Inflammatory macrophage (primary cell): ENCODE measurements at places on chromosomes 6 and 20.

DNA sequence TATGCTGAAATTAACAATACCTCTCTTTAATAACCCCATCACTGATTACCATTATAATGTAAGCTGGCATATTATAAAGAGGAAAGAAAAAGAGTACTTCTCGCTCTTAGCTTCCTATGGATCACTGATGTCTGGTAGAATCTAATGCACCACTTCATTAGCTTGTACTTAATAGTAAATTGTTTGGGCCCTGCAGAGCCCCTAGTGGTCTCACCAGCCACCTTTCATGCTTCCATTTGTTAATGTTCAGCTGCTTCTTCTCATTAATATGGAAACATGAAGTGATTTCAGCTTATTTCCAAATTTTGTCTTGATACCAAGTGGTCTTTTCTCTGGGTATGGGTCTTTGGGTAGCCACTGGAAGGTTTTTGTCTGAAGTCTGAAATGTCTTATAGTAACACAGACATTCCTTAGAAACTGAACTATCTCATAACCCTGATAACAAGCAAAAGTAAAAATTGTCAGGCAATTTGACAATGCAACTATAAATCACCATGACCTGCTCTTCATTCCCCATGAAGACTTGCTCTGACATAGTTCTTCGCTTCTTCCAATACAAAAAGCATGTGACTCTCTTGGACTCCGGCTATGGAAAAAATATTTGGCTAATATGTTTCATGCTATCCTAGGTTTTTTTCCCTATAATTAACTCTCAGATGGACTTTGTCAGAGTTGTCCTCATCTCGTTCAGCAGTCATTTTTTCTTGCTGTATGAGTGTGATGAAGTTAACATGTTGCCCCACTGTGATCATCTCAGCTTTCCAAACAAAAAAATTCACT is 395.8 kb upstream of the MARCKS start:
- no peak for DNase-seq

DNA sequence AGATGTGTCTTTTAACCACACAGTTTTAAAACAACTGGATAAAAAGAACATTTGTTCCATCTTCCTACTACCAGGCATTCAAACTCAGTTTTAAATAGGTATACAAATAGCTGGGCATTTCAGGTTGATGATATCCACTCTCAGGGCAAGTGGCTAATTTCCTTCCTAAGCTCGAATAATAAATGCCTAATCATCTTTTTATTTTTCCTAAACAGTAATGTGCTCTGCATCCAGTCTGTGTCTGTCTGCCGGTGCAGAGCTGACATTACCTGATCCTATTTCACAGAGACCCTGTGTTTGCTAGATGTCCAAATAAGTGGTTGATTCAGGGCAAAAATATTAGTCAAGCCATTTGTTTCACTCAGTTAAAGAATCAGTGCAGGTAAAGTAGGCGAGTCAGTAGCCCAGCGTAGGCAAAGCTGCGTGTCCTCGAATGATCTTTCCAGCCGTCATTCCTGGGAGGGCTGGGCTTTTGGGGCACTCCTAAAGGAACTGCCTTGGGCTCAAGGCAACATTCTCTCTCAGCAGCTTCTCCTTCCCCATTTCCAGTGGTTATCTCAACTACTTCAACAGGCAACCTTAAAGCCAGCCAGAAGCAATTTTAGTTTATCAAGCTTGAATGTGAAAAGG is 74.2 kb upstream of the BMP2 start:
- DNase-seq: no peak

DNA sequence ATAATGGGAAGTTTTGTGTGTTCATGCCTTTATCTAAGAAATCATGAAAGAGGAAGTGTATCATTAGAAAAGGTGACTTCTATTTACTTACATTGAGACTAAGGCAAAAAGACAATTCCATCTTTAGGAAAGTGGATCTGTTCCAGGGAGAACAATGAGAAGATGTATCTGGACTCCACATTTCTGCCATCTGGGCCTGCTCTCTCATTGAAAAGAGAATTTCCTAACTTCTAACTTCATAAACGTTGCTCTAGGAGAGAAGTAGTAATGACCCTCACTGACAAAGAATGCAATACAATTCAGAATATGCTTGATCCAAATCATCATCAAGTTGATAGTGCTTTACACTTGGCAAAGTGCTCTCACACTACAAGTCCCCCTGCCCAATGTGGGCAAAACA is 294.2 kb downstream of the OGFRL1 start:
- no peak for DNase-seq

DNA sequence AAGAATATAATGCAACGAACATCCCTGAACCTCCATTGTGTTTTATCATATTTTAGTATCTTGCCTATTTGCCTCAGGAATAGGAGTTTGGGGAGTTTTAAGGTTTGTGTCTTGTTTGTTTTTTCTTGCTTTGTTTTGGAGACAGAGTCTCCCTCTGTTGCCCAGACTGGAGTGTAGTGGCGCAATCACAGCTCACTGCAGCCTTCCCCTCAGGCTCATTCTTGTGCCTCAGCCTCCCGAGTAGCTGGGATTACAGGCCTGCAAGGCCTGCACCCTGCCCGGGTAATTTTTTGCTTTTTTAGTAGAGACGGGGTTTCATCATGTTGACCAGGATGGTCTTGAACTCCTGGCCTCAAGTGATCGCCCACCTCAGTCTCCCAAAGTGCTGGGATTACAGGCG is 63.3 kb upstream of the CARMIL1 start:
- DNase-seq: no peak

DNA sequence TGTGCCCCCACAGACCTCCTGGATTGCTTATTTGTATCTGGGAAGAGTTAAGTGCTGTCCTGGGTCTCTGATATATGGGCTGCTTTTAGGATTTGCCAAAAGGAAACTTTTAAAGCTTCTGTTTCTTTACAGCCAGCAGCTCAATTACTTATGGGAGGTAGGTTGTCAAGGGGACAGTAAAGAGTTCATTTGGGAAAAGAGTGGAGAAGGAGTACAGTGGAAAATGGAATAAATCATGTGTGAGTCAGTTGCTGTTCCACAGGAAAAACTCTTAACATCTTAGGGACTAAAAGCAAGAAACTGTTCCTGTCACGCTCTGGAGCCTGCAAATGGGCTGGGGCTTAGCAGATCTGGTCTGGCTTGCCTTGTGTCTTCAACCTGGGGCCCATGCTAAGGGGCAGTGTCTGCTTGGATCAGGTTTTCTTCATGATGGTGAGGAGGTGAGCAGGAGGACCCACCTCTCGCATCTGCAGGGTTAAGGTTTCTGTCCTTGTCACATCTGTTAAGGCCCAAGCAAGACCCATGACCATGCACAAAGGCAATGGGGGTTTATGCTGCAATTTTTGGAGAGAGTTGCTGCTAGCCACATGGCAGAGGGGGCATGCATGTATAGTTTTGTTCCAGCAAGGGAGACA is 8.7 kb upstream of the CST1 start:
- DNase-seq: no peak

DNA sequence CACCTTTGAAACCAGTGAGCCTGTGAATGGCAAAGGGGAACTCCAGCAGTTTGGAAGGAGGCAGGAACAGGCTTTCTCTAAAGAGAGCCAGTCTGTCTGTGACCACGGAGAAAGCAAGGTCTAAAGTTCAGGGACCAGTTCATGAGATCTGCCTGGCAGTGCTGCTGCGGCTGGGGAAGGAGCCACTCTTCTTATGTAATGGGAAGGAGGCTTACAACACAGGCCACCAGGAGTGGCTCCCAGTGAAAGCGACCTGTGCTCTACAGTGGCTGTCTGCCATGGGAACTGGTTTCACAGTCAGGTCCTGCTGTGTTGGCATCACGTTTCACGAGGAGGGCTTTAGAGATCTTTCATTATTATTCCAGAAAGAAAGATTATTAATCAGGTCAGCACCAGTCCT is 291.9 kb upstream of the PRDM1 start:
- DNase-seq: peak; percentile 87

DNA sequence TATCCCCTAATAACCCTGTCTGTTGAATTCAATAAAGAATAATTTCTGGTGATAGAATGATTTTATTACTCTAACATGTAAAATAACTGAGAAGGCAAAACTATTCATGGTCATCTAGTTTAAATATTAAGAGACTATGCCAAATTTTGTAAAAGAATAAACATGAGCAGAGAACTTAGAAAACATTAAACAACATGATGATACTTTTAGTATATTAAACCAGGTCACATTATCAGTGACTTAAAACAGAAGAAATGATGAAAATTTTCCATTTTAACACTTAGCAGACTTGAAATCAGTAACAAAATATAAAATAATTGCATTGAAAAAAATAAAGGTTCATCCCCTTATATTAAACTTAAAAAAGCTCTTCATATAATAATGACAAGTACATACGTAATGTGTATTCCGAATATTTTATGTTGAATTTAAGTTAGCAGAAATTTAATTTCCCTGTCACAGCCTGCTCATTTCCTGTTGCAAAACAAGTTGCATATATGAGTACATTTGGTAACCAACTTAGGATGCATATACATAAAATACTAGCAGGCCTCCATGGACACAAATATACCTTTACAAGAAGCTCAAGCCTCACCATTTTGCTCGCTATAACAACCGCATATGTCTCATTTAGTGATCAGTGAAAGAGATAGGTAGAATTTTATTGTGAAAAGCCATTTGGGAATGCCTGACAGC is 40.6 kb downstream of the DTNBP1 start:
- peak; percentile 51 for DNase-seq

DNA sequence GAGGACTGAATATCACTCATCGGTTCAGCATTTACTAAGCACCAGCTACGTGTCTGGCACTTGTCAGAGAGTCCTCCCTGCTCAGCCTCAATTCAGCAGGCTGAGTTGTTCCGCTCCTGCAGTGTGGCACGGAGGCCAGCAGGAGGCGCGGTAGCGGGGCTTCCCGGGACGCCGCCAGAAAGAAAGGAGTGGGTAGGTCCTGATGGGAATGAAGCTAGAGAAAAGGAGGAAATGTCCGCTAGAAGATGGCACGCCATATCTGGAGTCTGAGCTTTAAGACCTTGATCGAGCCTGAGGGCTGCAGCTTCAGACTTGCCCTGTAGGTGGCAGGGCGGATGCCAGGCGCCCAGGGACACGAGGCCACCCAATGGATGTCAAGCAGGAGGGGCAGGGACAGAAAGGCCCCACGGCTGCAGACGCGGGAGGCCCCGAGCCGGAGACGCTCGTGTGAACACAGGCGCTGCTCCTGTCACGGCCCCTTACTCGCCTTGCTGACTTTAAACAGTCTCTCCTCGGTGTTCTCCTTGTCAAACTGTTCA is 18.7 kb downstream of the SERPINB6 start:
- DNase-seq: peak; percentile 91

GRCh38 chr20:7966176-7966575 is 25.9 kb upstream of the HAO1 start:
- DNase-seq: no peak

DNA sequence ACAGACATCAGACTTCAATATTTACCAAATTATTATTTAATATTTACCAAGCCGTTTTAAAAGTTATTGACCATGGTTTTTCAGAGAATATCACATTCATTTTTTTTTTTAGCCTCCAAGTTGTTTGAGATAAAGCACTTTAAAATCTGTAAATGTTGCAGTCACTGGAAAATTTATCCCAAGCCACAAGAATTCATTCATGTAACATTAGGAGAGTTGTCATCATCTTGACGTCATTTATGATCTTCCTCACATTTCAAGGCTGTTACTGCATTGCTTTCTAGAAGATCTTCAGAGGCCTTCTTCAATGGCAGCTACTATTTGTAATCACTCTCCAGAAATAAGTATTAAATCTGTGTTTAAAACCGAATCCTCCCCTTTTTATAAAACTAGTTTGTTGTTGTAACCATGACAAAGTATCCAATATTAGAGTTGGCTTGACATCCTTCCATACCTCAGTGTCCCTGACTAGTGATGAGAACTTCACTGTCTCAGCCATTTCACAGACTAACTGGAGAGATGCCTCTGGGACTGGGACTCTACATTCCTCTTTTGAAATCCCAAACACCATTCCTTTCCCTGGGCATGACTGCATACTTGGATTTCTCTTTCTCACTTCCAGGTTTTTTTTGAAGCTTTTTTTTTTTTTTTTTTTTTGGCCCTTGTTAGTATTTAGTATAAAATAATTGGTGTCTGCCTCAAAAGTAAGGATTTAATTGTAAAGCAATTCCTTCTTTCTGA is 100.1 kb downstream of the ZFAND3 start:
- no peak for DNase-seq

DNA sequence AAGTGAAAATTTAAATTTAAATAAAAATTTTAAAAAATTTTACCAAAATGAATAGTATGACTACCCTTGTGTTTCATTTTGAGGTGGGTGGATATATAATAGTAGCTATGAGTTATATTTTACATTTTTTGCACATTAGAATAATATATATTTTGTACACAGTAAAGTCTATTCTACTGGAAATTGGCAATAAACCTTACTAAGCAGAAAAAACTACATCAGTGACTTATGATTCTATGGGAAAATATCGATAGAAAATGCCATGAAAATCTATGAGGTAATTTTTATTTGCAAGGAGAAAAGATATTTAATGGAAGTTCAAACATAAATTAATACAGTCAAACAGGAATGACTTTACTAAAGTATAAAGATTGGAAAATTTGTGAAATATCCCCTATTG is 2.8 kb upstream of the TSPYL4 start:
- DNase-seq: no peak

- no peak for DNase-seq
These were observed 37.4 kb upstream of the HCRTR2 start for GRCh38 chr6:55136916-55137315.

- DNase-seq: no peak
These were observed 3.9 kb downstream of the SLC29A1 start for GRCh38 chr6:44227148-44227793.

- no peak for DNase-seq
These were observed 157.8 kb downstream of the CDKAL1 start for GRCh38 chr6:20692023-20692422.

DNA sequence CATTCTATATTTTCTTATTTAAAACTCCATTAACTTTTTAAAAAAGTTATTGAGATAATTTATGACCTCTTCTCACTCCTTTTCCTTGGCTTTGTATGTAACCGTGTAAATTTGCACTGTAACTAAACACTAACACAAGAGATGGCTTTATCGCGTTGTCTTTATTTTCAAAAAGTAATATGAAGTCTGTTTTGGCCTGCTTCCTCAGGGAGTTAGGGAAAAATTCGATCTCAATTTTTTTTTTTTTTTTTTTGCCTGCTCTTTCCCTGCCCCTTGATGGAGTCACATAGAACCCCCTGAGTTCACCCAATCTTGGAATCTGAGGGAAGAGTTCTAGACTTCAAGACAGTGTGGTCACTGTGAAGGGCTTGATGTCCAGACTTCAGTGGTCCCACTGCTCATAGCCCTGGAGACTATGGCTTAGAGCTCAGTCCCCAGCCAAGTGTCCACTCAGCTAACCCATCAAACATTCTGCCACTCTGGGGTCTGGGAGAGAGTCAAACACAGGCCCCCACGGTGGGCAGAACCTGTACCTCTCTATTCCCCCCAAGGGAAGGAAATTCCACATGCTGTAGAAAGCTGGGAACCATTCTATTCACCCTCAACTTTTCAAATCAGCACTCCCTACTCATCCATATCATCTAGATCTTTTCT is 15.7 kb upstream of the TBC1D22B start:
- no peak for DNase-seq

GRCh38 chr6:142975365-142975764 is 30.4 kb upstream of the HIVEP2 start:
- DNase-seq: peak; percentile 4

GRCh38 chr6:130417951-130418350 is 52.1 kb downstream of the TMEM200A start:
- DNase-seq: no peak

- peak; percentile 38 for DNase-seq
These were observed 18.5 kb downstream of the RAE1 start for GRCh38 chr20:57369596-57369995.

GRCh38 chr6:167684276-167685104 is 142.2 kb upstream of the AFDN start:
- DNase-seq: no peak

- DNase-seq: peak; percentile 17
These were observed 3.2 kb downstream of the GRIK2 start for GRCh38 chr6:101396548-101397173.

GRCh38 chr20:22414305-22414742 is 170.0 kb downstream of the FOXA2 start:
- DNase-seq: no peak
